ENCODE measurements at places on chromosomes 1 and 21.
A peak's percentile ranks its signal among the peaks of the same experiment; 100 is the strongest.

DNA sequence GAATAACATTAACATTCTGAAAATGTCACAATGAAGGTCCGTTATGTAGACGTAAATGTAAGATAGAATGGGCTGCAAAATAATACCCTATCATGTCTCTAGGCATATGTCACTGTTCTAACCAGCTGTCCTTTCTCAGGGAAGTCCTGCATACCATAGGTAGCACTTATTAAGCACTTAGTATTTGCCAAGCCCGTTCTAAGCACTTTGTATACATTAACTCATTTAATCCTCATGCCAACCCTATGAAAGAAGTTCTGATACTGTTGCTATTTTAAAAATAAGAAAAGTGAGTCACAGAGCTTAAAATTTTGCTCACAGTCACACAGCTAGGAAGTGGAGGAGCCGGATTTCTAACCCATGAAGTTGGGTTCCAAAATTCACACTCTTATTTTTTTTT is 15.7 kb downstream of the GAS5 start:
- no peak for DNase-seq

DNA sequence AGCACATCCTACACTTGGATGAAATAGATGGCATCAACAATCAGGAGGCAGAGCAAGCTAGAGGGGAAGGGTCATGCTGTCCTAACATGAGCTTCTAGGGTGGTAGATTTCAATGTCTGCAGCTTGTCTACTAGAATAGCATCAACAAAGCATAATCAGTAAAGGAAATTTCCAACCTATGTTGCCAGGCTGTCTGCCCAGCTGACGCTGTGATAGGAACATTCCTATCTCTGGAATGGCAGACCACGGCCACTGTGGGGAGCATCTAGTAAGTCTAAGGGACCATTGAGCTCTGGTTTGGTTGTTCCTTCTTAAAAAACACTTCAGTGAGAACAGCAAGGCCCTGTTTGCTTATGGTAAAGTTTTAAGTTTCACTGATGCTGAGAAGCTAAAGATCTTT is 206.8 kb downstream of the PAPPA2 start:
- DNase-seq: no peak

- no peak for DNase-seq
Observed at GRCh38 chr1:227094249-227094966, 154.3 kb downstream of the COQ8A start.

GRCh38 chr1:233843525-233844204 is 60.8 kb upstream of the SLC35F3 start:
- peak; percentile 54 for DNase-seq

DNA sequence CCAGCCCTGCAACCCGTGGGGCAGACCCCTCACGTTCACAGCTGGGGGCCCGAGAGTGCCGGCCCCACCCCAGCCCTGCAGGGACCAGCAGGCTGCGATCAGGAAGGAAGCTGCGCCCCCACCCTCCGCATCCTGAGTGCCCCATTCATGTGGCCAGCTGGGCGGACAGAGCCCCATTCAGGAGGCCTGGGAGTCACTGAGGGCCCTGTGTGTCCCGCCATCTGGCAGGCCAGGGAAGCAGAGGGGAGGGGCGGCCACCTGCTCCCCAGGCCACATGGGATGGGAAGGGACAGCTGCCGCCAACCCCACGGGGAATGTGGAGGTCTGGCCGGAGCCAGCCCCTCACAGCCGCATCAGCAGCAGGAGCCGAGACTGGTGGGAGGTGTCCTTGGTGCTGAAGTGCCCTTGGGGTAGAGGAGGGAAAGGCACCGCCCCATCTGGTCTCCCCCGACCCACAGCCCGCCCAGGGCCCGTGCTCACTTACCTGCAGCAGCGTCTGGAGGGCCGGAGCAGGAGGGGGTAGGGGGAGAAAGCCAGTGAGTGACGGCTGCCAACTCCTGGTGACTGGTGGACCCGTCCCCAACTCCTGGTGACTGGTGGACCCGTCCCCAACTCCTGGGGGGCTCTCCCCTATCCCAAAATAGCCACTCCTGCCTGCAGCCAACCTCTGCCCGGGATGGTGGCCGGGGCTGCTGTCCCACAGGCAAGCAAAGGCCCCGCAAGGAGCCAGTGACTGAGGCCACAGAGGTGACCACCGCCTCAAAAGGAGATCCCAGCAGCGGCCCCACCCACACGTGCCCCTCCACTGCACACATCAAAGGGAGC is 8.7 kb downstream of the ACAP3 start:
- DNase-seq: peak; percentile 12

DNA sequence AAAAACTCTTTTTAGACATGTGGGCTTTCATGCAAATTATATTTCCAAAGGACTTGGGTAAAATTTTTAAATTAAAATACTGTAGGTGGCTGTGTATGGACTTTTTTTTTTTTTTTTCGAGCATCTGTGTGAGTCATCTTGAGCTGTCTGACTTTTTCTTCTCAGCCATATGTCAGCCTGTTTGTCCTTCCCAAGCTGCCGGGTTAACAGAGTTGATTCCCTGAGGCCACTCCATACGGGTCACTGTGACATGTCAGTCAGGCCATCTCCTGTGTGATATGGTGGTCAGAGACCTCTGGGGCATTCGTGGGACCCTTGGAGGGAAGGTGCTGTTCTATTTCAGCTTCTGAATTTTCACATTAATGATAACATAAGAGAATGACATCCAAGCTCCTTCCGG is 148.3 kb downstream of the KCNJ6 start:
- no peak for DNase-seq

GRCh38 chr1:3671371-3672180 is 19.3 kb downstream of the TP73 start:
- DNase-seq: no peak

GRCh38 chr1:208009706-208010444 is 99.0 kb upstream of the CD34 start:
- DNase-seq: no peak

GRCh38 chr1:183760661-183761060 is 44.3 kb upstream of the RGL1 start:
- DNase-seq: no peak

GRCh38 chr1:93148001-93148400 is 32.2 kb downstream of the TMED5 start:
- DNase-seq: peak; percentile 51

DNA sequence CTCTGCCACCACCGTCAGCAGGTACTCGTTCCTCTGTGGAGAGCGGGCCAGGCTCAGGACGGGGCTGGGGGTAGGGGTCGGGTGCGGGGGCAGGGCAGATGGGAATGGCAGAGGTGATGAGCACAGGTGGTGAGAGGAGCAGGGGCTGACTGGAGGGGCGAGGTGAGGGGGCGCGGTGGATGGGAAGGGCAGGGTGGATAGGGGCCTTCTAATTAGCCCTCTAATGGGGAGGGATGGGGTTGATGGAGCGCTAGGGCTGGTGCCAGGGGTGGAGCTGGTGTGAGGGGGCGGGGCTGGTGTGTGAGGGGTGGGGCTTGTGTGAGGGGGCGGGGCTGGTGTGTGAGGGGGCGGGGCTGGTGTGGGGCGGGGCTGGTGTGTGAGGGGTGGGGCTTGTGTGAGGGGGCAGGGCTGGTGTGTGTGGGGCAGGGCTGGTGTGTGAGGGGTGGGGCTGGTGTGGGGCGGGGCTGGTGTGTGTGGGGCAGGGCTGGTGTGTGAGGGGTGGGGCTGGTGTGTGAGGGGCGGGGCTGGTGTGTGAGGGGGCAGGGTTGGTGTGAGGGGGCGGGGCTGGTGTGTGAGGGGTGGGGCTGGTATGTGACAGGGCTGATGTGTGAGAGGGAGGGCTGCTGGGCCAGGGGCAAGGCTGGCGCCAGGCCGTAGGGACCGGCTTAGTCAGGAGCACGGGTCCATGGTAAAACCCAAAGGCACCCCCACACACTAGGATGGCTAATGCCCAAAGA is 5.9 kb downstream of the KRTAP10-1 start:
- DNase-seq: no peak

GRCh38 chr1:37605061-37605650 is 9.4 kb upstream of the GNL2 start:
- DNase-seq: no peak

DNA sequence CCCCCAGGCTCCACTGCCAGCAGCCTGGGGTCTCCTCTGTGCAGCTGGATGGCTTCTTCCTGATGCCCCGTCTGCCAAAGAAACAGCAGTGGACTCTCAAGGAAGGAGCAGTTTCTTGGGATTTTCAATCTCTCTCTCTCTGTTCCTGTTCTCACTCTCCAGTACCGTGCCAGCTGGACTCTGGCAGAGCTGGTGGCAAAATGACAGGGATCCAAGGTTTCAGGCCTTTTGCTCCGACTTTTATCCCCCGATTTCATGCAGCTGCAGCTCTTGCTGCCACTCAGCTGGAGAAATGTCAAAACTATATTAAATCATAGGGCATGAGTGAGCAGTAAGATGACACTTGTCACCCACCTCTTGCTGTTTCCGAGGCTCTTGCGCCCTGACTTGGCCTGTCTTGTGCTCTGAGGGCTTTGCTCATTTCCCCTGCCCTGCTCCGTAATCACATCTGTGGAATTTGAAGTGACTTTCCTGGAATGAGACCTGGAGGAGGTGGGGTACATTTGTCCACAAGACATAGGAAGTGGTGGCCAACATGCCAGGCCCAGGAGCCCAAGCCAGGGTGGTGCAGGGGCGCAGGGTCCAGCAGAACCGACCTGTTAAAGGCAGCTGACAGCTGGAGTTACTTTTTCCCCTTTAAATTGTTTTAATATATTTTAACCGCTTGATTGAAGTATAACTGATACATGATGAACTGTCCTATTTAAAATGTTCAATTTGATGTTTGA is 576.2 kb downstream of the PTPRU start:
- no peak for DNase-seq

DNA sequence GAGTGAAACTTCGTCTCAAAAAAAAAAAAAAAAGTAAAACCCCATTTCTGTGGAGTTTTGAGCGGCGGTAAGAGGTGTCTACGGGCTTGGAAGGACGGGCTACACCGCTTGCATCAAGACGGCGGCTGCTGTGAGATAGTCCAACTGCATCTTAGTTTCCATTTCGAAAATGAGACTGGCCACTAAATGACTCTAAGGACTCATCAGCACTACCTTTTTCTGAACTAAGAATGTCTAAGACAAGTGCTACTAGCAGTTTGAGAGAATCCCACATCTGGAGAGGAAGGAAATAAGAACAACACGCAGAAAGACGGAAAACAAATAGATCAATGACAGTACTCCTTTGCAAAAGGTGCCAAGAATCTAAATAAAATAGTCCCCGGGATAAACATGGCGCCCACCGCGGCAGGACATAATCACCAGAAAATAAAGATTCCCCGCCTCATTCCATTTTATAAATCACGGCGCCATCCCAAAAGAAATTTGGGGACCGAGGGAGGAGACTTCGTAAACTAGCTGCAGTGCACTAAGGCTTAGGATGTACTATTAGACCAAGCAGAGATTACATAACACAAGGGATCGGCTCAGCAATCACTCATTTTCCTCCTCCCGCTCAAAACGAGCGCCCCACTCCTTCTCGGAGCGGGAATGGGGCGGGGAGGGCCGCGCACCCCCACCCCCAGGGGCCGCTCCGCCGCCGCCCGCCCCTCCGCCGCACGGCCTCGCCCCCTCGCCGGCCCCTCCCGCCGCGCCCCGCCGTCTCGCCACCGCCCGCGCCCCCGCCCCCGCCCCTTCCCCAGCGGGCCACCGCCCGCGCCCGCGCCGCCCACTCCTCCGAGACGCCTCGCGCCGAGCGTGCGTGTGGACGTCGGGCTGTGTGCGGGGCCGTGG is 1.1 kb downstream of the POGZ start:
- peak; percentile 92 for DNase-seq

DNA sequence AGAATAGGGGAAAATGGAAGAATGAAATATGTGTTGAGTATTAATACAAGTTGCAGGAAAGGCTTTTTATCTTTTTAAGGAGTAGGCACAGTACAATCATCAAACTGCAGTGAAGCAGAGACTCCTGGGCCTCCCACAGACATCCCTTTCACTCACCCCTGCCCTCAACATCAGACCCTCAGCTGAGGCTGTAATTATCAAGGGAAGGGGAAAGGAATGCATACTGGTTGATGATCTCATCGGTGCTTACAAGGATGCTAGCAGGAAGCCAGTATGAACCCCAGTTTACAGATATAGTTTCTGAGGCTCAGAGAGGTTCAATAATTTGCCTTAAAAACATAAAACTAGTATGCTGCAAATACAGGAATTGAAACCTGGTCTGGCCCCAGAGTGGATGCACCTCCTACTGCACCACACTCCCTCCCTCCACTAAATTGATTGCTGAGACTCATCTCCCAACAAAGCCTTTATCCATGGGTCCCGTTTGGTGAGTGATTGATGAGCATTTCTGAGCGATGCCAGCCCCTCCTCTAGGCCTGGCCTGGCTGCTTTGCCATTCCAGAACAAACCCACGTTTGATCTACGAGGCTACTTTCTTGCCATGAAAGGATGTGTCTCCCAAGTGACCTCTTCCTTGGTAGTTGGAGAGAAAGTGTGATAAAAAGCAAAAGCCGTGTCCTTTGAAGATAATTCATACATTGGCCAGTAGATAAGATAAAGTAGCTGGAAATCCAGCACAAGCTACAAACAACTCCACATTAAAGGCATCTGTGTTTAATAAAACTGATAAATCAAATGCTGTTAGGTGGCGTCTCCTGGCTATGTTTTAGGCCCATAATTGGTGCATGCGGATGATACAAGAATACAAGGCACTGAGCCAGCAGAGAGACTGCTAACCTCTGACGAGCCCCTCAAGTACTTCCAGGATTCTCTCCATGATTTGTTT is 233.9 kb upstream of the CAMK1G start:
- peak; percentile 84 for DNase-seq

- DNase-seq: no peak
Observed at GRCh38 chr1:207810606-207811295, 58.9 kb downstream of the CD46 start.

DNA sequence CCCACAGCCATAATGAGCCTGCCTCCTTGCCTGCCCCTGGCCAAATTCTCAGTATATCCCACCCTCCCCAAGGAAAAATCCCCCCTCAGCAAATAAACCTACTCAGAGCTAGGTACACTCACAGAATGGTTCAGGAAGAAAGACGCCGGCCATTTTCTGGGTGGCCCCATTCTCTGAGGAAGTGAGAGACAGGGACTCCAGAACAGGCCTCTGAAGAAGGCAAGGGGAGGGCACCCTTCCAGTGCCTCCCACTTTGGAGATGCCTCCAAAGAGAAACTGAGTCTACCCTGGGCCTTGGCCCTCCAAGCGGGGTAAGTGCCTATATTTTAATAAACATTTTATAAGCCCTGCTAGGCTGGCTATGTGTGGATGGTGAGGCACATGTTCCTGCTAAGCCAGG is 2.3 kb downstream of the PACC1 start:
- DNase-seq: no peak

DNA sequence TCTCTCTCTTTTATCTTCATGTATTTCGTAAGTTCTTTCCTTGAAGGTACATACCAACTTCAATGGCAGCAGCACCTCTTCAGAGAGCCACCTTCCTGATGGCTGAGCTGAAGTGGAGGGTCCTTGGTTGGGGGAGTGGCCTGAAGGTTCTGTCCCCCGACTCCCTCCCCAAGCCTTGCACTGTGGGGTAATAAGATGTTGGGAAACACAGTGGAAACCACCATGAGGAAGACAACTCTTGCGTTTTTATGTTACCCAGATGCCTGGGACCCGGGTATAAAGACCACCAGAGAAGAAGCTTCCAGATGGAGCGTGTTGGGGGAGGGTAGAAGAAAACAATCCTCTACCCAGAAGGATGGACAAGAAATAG is 794 bp downstream of the KRTAP12-3 start:
- no peak for DNase-seq

- DNase-seq: peak; percentile 32
Observed at GRCh38 chr1:199612976-199613774, 414.3 kb upstream of the NR5A2 start.
